Stimulated activated CD8-positive, alpha-beta memory T cell treated with anti-CD3 and anti-CD28 coated beads, Interleukin-7, amount 100 ng/mL, for 1 hour (primary cell): ENCODE measurements at places on chromosomes 7 and 10.

DNA sequence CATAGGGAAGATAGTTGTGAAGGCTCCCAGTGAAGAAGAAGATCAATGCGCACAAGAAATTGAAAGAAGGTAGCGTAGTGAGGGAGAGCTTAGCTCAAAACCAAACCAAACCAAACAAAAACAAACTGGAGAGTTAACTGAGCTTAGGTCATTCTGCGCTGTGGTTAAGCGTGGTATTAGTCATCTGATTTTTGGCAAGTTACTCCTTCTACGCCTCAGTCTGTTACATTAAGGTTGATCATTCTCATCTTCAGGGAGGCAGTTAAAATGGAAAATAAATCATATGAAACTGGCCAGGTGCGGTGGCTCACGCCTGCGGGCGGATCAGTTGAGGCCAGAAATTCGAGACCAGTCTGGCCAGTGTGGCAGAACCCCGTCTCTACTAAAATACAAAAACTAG, 259.7 kb downstream of the EXOC4 start:
- DNase-seq, result no peak

DNA sequence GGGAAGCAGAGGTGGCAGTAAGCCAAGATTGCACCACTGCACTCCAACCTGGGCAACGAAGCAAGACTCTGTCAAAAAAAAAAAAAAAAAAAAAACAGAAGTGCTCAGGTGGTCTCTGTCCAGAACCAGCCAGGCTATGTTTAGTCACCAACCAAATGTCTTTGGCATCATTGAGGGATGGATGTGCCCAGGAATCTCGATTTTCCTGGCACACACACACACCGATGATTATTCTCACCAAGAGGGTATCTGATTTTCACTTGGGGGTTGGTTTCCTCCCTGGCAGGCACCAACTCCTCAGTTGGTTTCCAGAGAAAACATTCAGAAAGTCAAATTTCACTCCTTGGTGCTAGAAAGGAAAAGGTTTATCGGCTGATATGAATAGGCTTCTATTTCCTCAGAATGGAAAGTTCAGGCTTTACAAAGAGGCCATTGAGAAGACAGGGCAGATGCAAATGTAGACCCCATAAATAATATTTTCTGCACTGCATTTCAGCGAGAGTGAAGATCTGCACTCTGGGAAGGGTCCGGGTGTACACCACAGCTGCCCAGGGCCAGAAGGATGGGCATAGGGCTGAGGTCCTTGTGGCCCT, 154.8 kb downstream of the TNS3 start:
- DNase-seq, result no peak

DNA sequence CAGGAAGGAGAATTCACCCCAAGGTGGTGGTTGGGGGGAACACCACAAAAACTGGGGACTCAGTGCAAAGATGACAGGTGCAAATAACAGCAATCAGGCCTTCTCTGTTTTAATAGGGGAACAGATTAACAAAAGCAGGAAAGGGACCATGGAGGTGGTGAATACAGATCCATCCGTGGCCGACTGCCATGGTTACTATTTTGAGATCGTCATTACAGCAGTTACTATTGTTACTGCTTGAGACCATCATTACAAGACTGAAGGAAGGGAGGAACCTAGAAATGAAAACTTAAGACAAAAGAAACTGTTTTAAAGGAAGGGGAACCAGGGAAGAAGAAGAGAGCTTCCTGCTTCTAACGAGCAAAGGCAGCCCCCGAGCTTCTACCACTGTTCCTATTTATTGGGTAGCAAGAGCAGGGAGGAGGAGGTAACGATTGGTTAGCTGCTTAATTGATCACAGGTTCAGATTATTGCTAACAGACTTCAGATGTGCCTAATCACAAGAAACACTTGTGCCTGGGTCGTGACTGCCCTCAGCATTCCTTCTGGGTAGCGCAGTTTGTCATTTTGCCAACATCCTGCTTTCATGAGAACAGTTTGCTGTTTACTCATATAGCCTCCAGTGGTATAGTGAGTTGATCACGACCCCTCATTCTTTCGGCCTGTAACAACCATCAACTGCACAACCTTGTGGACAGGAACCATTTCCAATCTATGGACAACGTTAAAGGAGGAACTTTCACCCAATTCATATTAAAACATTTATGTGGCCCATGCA, 216.3 kb downstream of the CHCHD3 start:
- no peak for DNase-seq

- DNase-seq, result no peak
Measured at GRCh38 chr7:81420526-81421226, 349.2 kb downstream of the HGF start.

DNA sequence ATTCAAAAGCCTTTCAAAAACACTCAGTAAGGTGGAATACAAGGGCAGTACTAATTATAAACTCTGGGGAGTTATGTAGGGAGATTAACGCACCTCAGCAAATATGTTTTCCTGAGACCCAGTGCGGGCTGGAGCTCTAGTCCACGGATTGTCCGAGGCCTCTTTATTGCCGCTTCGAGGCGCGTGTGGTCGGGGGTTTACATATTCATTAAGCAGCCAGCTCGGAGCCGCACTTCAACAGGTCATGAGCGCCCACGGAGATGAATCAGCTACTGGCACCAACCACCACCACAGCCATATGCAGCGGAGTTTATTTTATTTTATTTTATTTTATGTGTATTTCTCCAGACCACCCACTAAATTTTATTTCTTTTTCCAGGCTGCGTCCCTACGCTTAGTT, 195.9 kb upstream of the ADARB2 start:
- no peak for DNase-seq

GRCh38 chr7:55343002-55343781, 21.9 kb upstream of the LANCL2 start:
- no peak for DNase-seq

- no peak for DNase-seq
Measured at GRCh38 chr7:158825628-158826289, 3.5 kb downstream of the ESYT2 start.

GRCh38 chr7:127057918-127058317, 194.8 kb downstream of the GRM8 start:
- DNase-seq, result no peak

DNA sequence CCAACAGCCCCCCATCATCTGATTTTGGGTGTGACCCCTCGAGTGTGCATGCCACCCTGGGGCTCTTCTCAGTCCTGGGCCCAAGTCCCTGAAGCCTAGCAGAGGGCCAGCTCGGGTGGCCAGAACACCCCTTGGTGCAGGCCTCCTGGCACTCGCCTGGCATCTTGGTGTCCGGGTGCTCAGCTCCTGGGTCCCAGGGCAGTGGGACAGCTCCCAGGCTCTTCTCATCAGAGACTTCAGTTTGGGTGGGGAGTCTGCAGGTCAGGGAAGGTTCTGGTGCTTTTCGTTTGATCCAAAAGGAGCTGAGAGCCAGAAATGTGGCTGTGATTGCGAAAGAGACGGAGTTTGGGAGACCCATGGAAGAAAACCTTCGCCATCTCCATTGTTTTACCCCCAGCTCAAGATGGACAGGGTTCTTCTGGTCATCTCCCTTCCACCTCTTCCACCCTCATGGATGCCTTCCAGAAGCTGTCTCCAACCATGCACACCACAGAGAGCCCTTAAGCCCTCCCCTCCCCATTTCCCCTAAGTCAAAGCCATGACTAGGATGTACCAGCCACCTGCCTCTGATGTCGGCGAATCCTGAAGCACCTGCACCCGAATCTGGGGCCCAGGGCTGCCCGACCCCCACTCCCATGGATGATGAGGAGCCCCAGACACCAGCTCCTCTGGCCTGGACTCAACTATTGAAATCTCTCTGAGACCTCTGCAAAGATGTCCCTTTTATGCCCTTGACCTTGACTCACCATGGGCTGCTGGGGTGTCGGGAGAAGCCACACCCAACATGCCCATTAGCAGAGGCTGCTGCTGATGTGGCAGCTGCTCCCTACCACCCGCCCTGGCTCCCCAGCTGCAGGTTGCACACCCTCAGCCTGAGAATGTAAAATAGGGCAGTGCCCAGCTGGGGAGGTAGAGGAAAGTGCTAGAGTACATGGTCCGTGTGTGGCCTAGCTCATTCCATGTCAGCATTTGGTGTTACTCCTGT, 55.3 kb downstream of the ADCYAP1R1 start:
- no peak for DNase-seq

GRCh38 chr10:28201410-28202400, 101.2 kb downstream of the MPP7 start:
- no peak for DNase-seq

DNA sequence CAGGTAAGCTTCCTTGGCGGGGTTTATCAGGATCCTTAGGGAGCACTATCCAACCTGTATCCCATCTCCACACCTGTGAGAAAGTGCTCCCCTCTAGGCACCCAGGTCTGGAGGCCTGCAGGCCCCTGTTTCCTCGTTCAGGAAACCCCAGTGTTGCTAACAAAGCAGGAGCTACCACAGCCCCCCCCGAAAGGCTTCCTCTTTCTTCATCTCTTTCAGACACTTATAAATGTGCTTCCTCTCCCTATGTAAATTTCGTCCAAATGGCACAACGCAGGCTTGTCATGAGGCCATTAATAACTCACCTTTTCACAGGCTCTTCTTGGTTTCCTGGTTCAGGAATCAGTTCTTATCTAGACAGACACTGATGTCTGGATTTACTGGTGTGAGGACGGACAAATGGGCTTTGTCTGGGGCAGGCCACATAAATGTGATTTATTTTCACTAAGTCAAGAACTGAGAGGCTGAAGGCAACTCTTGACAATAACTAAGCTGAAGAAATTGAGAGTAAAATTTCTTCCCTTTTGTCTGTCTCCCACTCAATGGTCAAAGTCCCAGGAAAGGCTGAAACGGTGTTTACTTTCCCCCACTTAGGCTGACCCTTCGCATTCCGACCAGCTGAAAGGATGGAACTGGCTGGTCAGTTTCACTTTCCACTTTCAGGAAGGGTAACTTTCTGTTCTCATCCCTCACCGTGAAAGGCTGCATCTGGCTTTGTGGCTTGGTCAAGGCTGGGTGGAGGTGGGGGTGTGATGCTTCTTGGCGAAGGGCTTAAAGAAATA, 46.8 kb downstream of the PIK3AP1 start:
- no peak for DNase-seq
